ENCODE measurements at places on chromosomes 6 and 20. TPM values are rescaled to one million over a fixed set of nuclear protein-coding genes. Genes with fewer than 3 reads are reported as not detected.

CAGE1 gene
- total RNA-seq, result 0.09 TPM

POM121L2 gene
- 0.18 TPM for total RNA-seq

CENPW gene
- total RNA-seq, result 8.5 TPM

DNA sequence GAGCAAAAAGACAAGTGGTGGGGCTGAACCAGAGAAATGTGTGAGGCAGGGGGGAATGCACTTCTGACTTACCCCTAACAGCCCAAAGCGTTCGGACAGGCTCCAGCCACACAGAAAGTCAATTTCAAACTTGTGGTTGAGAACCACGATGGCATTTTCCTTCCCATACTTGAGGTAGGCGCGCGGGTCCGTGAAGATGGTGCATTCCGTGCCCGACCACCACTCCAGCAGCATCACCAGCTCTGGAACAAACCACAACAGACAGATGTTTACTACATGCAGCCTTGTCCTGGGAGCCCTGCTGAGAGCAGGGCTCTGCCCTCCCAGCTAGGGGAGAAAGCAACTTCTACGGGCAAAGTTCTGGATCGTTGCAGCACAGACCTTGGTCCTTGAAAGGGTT, 107.7 kb downstream of the AGPAT4 start:
- DNase-seq, result no peak

GRCh38 chr6:152572338-152573088, 64.6 kb downstream of the SYNE1 start:
- no peak for DNase-seq

DNA sequence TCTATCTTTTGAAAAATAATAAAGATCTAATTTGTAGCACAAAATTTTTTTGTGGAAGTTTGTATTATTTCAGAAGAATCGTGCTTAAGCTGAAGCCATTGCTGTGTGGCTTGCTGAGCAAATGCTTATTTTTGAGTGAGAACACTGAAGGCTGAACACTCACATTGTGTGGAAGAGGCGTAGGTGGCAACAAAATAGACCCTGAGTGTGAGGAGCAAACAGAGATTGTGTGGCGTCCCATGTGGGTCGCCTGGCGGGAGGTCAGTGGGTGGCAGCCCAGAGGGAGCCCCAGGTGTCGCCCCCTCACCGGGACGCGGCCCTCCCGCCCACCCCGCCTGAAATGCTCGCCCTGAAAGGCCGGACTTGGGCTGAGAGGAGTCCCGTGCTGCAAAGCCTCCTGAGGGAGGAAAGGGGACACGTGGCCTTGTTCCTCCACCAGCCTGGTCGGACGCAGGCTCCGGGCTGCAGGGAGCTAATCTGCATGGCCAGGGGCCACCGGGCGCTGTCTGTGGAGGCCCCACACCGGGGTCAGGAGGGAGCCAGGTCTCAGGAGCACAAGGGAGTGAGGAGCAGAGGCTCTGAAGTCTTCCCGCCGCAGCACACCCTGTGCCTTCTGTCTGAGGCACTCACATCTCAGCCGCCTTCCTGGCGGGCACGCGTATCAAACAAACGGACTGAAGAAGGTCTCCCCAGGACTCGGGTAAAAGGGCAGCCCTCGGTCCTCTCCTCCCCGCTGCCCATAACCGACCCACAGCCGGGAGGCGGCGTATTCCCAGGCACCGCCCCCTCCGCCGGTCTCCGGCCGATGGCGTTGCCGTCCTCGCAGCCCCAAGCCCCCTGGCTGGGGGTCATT, 15.9 kb downstream of the DDO start:
- DNase-seq, result no peak

DNA sequence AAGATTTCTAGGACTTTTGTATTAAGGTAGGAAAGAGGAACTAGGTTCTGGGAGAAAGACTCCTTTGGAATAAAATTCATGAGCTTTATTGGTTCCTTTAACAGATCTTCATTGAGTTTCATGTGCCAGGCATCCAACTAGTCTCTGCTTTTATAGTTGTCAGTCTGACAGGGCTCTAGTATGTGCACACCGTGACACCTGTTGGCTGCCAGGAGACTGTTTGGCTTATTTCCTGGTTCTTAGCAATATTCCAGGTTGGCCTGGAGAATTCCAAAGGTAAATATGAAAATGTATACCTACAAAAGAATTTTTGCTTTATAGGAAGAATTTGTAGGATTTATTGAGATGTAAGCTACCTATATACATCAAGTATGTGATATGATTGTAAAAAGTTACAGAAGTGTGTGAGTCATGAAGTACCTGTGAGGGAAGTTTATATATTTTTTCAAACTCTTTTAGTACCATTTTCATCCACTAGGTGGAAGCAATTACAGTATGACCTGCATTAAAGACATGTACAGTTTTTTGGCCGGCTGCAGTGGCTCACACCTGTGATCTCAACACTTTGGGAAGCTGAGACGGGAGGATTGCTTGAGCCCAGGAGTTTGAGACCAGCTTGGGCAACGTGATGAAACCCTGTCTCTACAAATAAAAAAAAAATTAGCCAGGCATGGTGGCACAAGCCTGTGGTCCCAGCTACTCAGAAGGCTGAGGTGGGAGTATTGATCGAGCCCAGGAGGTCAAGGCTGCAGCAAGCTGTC, 35.2 kb downstream of the NDUFAF5 start:
- DNase-seq, result peak; percentile 59

Data from cardiac muscle cell (in vitro differentiated cells and primary cell).